Activated CD4-positive, alpha-beta T cell treated with anti-CD3 and anti-CD28 coated beads for 48 hours (primary cell): ENCODE measurements at places on chromosomes 13 and 19.

- no peak for DNase-seq
Measured at GRCh38 chr19:16970821-16971220, 55.8 kb downstream of the CPAMD8 start.

DNA sequence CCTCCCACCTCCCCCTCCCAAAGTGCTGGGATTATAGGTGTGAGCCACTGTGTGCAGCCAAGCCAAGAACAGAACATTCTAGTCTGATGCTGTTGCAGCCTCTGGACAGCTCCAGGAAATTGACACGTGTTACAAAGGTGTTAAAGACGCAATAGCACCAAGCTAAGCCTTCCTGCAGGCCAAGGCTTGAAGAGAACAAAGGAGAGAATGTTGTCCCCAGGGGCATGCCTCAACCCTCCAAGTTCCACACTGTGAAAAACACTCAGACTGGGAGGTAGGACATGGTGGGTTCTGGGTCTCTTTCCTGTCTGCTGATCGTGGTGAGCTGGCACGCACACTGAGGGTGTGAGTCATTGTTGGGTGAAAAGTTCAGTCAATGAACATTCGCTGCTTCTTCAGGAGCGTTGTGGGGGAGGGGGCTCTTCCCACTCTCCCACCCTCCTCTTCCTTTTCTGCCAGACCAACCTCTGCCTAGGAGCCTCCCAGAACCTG is 5.3 kb upstream of the PTPRS start:
- no peak for DNase-seq

- DNase-seq, result peak; percentile 87
Measured at GRCh38 chr19:2034729-2035589, 16.1 kb downstream of the MKNK2 start.

DNA sequence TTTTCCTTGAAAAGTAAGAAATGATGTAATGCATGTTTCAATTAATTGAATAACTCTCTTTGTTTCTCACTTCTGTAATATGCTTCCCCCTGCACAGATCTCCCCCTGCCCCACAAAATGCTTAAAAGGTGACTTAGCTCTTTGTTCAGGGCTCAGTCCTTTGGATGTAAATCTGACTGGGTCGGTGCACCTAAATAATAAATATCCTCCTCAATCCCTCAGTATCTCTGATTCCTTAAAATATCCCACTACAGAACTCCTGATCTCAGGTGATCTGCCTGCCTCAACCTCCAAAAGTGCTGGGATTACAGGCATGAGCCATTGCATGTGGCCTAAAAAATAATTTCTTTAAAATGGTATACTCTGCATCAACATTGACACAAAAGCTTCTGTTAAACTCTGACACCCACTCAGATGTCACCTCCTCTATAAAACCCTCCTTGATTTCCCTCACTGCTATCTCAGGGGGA is 107.0 kb downstream of the ZNF429 start:
- no peak for DNase-seq

DNA sequence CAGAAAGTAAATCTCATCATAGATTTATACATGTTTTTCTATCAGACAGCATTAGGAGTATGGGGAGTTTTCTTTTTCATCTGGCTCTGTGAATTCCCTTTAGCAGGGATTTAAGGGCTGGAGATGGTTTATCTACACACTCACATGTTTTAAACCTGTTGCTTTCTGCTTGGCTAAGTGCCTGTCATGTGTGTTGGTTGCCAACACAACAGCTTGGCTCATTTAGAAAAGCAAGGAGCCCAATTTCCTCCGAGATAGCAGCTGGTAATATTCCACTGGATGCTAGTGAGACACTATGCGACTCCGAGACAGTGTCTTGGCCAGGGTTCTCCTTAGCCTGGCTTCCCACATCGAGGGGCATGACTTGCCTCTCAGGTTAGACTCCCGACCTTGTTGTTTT is 83.3 kb downstream of the KLF5 start:
- no peak for DNase-seq

DNA sequence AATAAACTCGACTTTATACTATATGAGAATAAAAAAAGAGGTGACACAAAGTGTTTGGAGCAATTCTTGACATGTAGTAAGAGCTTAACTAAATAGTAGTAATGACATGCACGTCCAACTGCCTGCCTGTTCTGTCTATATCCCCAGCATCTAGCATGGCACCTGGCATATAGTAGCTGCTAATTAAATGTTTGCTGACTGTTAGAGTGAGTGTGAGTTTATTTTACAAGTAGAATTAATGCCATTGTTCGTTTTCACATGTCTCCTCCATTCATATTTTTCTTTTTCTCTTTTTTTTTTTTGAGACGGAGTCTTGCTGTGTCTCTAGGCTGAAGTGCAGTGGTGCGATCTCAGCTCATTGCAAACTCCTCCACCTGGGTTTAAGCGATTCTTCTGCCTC is 38.4 kb upstream of the RNF113B start:
- no peak for DNase-seq

- DNase-seq, result no peak
Measured at GRCh38 chr13:63948045-63948444, 2532.4 kb upstream of the PCDH20 start.

GRCh38 chr13:73341748-73342147 is 282.9 kb downstream of the KLF5 start:
- peak; percentile 7 for DNase-seq

GRCh38 chr13:102212729-102213128 is 189.1 kb downstream of the FGF14 start:
- DNase-seq, result no peak

DNA sequence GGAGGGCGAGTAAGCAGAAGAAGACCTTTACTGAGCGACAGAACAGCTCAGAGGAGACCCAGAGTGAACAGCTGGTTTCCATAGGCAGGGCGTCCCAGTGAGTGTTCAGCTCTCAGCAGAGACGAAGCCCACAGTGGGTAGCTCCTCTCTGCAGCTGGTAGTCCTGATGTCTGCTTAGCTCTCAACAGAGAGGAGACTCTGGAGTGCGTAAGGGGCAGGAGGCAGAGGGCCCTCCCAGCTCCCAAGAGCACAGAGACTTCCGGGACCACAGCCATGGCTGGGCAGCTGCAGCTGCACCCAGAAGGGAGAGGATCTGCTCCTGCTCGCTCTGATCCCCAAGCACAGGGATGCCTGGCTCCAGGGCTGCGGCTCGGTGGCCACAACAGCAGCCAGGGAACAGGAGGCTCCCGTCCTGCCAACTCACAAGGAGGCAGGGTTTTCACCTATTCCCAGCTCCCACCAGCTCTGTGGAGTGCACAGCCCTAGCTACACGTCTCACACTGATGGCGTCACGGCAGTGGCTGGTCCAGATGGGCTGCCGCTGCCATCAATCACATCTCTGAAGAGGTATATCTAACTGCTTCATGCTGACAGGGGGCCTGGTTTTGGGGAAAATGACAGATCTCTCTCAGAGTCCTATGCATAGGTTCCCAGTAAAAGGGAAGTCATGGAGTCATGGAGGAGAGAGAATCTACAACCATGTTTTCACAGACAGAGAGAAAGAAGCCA is 2660.1 kb upstream of the PCDH20 start:
- no peak for DNase-seq

- DNase-seq, result no peak
Measured at GRCh38 chr19:33467851-33468250, 53.7 kb downstream of the PEPD start.

- no peak for DNase-seq
Measured at GRCh38 chr13:33034882-33035520, 18.8 kb downstream of the KL start.

DNA sequence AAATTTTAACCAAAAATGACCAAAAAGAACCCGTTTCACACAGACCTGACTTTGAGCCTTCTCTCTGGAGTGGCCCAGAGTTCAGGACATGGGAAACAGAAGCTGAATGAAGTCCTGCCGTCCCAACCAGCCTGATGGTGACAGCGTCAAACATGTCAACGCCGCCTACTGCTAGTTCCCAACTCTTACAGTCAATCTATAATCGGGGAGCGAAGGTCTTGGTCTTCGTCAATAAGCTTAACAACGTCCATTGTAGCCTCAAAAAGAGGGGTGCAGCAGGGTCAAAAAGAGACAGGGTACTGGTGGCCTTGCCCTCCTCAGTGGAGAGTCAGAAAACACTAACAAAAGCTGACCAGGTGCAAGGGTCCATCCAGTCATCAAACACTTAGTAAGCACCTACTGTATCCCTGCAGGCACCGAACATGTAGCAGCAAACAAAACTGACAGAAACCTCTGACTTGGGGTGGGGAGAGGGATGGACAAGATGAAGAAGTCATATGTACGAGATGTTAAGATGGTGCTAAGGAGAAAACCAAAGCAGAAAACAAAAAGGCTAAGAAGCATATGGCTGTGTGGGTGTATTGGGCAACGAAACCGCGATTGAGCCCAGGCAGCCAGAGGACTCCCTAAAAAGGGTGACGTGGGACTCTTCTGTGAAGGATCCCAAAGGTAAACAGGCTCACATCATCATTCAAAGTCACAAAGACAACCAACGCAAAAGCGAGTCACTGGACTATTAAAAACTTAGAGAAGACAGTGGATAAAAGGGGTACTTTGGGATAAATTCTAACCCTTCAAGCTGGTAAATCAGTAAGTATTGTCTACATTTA is 12.0 kb downstream of the MLLT1 start:
- DNase-seq, result no peak

GRCh38 chr19:33343859-33344572 is 29.5 kb upstream of the CEBPG start:
- DNase-seq, result no peak

- peak; percentile 24 for DNase-seq
Measured at GRCh38 chr13:110907951-110908898, 6.6 kb downstream of the ANKRD10 start.

GRCh38 chr13:40472427-40473220 is 193.8 kb downstream of the FOXO1 start:
- DNase-seq, result no peak

DNA sequence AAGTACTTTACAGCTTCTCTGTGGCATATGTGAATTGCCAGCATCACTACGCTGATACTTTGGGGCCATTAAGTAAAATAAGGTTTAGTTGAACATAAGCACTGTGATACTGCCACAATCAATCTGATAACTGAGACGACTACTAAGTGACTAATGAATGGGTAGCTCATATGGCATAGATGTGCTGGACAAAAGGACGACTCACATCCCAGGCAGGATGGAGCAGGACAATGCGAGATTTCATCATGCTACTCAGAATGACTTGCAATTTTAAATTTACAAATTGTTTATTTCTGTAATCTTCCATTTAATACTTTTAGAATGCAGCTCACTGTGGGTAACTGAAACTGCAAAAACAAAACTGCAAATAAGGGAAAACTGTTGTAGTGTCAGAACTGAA is 13.6 kb downstream of the CCDC122 start:
- no peak for DNase-seq

- DNase-seq, result no peak
Measured at GRCh38 chr19:28397306-28397705, 815.6 kb downstream of the UQCRFS1 start.

DNA sequence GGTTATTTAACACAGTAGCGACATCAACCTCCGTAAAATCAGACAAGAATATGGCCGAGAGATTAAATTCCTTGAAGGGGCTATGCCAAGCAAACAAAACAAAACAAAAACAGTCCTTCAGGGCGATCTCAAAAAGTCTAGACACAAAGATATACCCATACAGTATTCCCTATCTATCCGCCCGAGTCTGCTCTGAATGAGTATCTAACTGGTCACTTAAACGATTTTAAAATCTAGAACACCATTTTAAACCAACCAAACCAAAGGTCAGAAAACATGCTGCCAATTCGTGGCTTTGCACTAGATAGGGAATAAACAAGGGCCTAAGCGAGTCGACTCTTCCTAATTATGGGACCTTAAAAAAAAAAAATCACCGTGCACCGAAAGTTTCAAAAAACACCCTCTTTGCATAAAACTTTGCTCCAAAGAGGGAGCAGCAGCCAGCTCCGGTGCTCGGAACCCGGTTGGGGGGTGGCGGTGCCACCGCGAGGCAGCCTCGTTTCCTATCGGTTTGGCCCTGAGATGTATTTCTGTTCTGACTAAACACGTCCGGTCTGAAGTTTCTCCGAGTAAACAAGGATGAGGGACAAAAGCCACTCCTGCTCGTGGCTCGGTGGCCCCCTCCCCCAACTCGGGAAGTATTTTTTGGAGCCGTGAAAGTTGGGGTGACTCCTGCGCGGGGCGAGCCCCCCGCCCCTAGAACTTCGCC is 1.8 kb downstream of the HMGB1 start:
- peak; percentile 81 for DNase-seq

- no peak for DNase-seq
Measured at GRCh38 chr19:30362156-30362754, 9.9 kb upstream of the ZNF536 start.

DNA sequence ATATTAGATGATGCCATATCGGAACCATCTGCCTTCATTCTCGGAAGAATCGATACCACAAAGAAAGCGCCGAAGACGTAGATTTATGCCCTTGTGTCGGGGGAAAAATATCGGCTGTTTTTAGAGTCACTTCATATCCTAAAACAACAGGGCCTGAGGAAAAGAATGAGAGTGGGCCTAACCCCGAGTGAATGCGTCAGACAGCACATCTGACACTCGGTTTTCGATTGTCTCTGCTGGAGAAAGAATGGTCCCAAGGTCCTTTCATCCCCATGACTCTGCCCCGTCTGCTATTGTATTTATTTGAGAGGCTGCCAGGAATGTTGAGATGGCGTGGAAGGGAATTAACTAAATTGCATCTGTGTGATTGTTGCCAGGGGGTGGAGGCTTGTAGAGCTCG is 46.1 kb downstream of the CHST8 start:
- no peak for DNase-seq

DNA sequence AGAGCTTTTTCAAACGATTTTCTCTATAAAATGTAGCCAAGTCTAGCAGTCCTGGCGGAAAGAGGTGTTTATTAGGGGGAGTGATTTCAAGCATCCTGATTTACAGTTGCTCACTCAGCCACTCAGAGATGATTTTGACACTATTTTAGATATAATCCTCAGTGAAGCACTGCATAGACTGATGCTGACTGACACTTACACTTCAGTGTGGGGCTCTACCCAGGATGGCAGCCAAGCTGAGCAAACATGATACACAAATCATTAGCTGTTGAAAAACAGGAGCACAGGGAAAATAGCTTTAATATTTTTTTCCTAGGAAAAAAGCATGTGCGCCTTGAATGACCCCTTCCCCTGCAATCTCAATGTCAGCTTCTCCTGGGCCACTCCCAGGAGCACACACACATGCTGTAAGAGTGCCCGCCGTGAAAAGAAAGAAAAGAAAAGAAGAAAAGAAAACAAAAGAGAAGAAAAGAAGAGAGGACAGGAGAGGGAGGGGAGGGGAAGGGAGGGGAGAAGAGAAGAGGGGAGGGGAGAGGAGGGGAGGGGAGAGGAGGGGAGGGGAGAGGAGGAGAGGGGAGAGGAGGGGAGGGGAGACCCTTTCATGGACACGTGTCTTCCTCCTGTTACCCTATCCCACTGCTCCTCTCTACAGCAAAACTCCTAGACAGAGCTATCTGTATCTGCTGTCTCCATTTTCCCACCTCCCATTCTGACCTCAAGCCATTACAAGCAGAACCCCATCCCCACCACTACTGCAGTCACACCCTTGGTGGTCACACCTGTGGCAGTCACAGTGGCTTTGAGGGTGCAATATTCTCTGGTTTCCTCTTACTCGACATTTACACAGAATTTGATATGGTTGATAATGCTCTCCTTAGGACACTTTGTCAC is 36.4 kb downstream of the RCBTB2 start:
- no peak for DNase-seq

GRCh38 chr13:20291037-20291436 is 58.9 kb upstream of the GJB6 start:
- no peak for DNase-seq

GRCh38 chr13:23651887-23652286 is 81.7 kb downstream of the TNFRSF19 start:
- DNase-seq, result no peak
